Mesenteric fat pad (tissue), 1 donor: ENCODE measurements at places on chromosomes 6 and 20. TPM values are rescaled to one million over a fixed set of nuclear protein-coding genes. Genes with fewer than 3 reads are reported as not detected.

GRCh38 chr6:45423111-45423823 lies 45.5 kb upstream of the SUPT3H start:
- DNase-seq = no peak

GRCh38 chr6:70304616-70305015 lies 1.7 kb upstream of the COL9A1 start:
- DNase-seq = no peak

The PIGU gene
- total RNA-seq = 11.7 TPM

The NHSL1 gene
- 11.9 TPM for total RNA-seq

DNA sequence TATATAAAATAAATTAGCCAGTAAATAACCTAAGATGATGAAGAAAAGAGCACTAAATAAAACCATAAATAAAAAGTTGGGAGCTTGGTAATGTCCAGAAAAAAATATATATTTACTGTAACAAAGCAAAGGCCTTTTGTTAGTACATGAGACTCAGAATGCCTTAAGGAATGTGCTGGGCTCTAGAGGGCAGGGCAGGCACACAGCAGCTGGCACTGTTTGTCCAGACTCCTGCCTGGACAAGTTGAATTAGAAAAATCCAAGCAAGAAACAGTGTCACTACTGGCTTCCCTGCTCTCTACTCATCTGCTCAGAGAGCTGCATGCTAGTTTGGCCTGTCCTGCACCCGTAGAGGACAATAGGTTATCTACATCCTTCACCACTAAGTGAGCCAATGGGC lies 8.8 kb downstream of the DEFB129 start:
- DNase-seq = no peak

GRCh38 chr6:7479801-7480266 lies 61.6 kb upstream of the DSP start:
- no peak for DNase-seq

The RHAG gene
- total RNA-seq = not detected

The TNNC2 gene
- 0.74 TPM for total RNA-seq

GRCh38 chr6:28867086-28867409 lies 56.7 kb downstream of the TRIM27 start:
- no peak for DNase-seq

- no peak for DNase-seq
Measured at GRCh38 chr6:15555101-15556038, 107.5 kb downstream of the DTNBP1 start.

The FOXQ1 gene
- total RNA-seq = not detected

DNA sequence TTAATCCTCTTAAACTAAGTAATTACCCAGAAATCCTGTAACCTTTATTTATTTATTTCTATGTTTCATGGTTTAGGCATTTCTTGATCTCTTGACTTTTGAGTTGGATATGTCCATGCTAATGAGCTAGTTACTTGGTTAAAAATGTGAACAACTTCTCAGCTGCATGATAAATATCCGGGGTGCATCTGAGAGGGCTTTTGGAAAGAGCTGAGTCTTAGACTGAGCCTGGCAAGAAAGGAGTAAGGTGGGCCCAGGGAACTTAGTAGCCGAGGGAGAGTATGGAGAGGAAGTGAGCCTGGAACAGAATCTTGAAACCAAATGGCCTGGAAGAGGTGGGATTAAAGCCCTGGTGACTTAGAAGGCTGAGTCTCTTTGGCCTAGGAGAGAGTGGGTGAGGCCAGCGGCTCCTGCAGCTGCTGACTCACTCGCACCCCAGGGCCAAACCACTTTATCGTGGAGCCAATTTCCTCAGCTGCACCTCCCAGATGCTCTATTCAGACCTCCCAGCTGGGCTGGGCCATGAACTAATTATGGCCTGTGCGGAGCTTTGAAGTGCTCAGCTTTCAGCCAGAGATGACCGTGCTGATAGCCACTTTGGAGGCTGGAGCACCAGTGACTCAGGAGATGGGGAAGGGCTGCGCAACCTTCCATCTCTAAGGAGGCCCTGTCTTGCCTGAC lies 19.1 kb downstream of the TGM3 start:
- DNase-seq = no peak

DNA sequence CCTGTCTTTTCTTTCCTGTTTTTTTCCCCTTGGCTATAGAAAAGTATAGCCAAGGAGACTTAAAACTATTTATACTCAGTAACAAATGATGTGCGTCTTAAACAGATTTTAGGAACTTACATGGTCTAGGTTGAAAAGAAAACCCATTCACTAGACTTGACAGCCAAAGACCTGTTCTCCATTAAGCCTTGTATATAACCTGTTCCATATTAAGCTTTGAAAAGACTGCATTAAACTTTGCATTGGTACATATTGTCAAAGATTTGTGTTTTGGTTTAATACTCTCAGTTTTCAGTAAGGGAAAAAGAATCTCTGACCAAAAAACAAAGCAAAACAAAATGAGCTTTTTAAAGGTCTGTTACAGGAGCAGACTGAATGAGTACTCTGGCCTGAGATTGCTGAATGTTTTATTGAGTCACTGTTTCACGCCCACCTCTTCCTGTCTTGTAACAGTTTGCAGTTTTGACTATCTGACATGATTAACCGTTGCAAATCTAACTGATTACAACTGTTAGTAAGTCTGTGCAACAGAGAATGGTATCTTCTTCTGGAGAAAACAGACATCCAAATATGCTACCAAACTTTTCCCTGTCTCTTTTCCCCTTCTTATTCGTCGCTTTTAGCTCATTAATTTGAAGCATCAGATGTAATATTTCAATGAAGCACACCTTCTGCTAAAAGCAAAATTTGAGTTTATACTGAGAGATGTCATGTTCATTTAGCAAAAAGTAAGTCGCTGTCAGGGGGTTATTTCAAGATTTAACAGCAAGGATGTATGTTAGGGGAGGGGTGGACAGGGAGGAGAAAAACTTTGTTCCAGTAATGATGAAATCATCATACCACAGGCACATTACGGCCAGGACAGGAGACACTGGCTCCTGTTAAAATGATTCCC lies 59.1 kb upstream of the SUPT3H start:
- no peak for DNase-seq

GRCh38 chr20:50003253-50003656 lies 20.5 kb downstream of the SNAI1 start:
- DNase-seq = no peak

- no peak for DNase-seq
Measured at GRCh38 chr6:52144196-52145076, 41.7 kb upstream of the IL17A start.

DNA sequence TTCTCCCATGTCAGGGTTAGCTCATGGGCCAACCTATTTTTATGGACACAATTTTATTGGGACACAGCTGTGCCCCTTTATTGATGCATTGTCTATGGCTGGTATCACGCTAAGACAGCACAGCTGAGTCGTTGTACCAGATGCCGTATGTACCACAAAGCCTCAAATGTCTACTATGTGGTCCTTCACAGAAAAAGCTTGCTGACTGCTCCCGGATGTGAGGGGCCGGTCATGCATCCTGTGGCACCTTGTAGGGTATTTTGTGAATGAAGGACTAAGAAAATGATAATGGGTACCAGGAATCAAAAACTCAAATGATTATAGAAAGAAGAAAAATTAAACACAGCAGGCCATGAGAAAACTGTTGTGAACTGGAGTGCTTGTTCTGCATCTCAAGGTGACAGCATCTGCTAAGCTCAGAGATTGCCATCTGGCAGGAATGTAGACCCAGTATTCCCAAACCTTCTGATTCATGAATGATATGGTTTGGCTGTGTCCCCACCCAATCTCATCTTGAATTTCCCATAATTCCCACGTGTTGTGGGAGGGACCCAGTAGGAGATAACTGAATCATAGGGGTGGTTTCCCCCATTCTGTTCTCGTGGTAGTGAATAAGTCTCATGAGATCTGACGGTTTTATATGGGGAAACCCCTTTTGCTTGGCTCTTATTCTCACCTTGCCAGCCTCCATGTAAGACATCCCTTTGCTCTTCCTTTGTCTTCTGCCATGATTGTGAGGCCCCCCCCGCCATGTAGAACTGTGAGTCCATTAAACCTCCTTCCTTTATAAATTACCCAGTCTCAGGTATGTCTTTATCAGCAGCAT lies 248.5 kb downstream of the TSHZ2 start:
- DNase-seq = no peak

The SPEF1 gene
- total RNA-seq = not detected

GRCh38 chr20:50339466-50339901 lies 148.9 kb downstream of the CEBPB start:
- DNase-seq = no peak

The ASF1A gene
- total RNA-seq = 11.4 TPM
